CD4-positive, alpha-beta T cell treated with Interleukin-15 for 4 hours (primary cell): ENCODE measurements at places on chromosomes 11 and 22.

- no peak for DNase-seq
Observed at GRCh38 chr11:34680918-34681586, 60.2 kb downstream of the EHF start.

DNA sequence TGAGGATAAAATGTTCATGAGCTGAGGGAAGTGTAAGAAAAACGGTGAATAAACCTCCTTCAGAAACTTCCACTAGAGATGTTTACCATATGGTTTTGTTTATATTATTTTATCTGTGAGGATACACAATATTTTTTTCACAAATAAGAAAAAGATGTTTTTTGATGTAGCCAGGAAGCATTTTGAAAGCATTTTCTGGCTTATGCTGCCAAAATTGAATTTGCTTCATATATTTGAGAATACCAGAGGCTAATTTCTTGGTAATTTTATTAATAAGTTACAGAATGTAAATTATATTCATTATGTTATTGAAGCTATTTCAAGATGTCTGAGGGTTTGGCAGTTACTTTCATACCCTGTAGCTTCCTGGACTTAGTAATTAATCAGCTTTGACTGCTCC, 686.6 kb downstream of the LUZP2 start:
- DNase-seq: no peak

DNA sequence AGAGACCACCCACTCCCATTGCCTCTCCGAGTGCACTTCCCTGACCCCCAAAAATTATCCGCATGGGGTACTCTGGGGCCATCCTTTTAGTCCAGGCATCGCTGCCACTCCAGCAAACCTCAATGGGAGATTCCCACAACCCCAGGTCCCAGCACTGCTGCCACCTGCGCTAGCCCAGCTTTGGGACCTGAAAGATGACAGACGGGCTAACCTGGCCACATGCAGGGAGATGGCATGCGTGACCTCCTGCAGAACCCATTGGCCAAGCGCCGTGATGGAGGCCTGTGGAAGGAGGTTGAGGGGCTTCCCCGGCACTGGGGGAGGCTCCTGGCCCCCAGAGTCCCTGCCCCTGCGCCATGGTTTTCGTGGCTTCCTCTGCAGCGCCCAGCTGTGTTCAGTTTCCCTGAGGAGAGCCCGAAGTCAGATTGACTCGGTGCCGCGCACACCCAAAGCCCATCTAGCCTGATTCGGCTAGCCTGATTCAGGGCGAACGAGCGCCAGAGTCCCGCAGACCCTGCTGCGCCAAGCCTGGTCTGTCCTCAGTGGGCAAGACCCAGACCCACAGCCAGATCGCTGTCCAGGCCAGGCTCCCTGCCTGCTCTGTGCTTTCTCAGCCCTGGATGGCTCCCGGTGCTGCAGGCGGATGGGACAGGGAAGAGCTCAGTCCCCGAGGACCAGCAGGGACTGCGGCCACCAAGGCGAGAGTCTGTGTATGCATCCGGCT, 751 bp upstream of the WNT7B start:
- DNase-seq: no peak

GRCh38 chr11:78576549-78577097, 2.0 kb upstream of the NARS2 start:
- no peak for DNase-seq

DNA sequence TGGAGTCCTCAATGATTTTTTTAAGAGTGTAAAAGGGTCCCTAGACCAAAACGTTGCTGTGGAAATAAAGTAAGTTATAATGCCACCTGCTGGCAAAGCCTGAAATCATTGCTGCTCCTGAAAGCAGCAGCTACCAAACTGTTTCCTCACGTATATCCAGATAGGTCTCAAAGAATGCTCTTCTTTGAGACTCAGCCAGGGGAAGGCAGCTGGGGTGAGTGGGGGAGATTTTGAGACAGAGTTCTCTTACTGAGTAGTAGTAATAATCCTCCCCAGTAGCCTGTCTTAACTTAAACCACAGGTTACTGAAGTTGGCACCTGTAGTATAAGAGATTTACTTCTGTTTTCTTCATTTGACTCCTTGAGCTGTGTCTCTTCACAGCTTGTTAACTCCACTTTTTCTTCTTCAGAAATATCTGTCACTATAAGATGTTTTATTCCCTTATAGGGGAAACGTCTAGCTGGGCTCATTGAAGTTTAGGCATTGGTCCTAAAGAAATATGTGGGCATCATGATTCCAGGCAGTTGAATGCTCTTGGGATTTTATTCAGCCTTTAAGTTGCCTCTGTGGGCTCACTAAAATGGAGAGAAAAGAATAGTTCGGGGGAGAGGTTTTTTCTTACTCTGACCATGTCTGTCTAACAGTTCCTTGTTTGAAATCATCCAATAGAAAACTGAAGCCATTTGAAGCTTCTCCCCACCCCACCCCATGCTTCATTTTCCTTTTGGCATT, 77.9 kb downstream of the BTBD10 start:
- DNase-seq: peak; percentile 32

DNA sequence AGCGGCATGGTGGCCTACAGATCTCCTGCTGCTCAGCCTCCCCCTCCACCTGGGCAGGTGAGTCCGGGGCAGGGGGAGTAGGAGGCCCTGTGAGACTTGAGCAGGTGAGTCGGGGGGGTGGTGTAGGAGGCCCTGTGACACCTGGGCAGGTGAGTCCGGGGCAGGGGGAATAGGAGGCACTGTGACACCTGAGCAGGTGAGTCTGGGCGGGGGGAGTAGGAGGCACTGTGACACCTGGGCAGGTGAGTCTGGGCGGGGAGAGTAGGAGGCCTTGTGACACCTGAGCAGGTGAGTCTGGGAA, 299.3 kb downstream of the BRD1 start:
- DNase-seq: no peak

GRCh38 chr11:61627850-61628661, 47.2 kb upstream of the SYT7 start:
- no peak for DNase-seq

- DNase-seq: no peak
Observed at GRCh38 chr22:48313175-48313830, 1514.4 kb downstream of the BRD1 start.

- DNase-seq: peak; percentile 87
Observed at GRCh38 chr22:35350539-35351503, 30.1 kb upstream of the HMOX1 start.

- no peak for DNase-seq
Observed at GRCh38 chr11:41031551-41032060, 427.8 kb downstream of the LRRC4C start.
